ENCODE measurements at places on chromosomes 13 and 19.
A peak's percentile ranks its signal among the peaks of the same experiment; 100 is the strongest.

DNA sequence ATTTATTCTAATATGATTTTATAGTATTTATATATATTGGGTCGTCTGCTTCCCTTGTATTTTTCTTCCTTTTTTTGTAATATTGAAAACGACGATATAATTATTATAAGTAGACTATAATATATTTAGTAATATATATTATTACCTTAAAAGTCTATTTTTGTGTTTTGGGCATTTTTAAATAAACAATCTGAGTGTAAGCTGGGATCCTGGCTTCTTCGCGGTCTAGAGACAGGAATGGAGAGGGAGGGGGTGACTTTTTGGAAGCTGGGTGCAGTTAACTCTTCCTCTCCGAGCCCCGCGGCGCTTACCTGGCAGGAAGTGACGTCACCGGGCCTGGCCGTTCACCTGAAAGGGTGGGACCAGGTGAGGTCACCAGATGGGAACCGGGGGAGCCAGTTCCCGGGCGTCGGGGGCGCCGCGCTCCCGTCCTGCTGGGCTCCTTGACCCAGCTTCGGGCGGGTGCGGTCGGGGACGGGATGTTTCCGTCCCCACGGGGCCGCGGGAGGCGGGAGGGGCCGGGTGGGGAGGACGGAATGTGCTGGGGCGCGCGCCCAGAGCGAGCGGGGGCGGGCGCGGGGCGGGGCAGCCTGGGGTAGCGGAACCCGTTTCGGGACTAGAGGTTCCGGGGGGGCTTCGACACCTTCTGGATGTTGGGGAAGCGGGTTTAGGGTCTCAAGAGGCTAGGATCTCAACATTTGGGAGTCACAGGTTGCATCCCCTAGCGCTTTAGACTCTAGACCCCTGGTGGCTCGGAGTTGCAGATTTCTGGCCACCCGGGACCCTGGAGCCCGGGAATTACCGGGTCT, 2.8 kb downstream of the ZFP36 start:
- DNase-seq: peak; percentile 79

GRCh38 chr19:42204664-42205063, 12.8 kb downstream of the DEDD2 start:
- no peak for DNase-seq

DNA sequence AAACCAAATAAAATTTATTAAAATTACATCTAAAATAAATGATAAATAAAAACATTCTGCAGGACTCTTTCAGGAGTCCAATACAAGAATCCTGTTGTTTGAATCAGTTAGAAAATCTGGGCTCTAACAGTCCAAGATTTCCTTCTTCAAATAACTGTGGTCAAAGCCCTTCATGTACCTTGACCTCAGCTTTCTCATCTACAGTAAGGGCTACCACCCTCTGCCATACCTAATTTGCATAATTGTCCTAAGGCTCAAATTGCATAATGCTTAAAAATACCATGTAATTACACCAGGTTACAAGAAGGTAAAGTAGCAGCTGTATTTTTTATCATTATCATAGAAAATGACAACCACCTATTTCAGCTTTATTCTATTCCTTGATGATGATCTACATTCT, 54.3 kb downstream of the XPO4 start:
- DNase-seq: no peak

DNA sequence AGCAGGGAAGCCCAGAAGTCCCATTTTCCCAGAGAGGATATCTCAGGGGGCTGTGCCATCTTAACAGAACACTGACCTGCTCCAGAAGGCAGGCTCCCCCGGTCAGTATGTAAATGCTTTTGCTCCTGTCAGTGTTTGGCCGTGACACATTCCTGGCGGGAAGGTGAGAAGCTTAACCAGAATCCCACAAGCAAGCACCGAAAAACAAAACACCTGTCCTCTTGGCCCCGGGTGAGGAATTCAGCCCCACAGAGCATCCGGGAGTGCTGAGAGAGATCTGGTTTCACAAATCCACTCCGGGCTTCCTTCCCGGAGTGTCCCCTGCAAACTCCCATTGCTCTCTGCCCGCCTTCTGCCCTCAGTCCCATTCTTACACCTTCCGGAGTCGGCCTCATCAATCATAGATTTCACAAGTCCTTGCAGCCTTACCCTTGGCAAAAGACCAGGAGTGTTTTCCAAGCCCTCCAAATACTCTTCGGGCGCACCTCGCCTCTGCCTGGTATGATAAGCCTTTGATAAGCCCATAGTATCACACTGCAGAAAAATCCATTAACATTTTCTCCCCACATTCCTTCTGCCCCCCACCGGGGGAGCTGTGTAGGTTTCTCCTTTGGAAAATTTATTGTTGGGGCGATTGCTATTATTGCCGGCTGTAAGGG, 12.2 kb downstream of the TPM4 start:
- DNase-seq: no peak

GRCh38 chr13:98506322-98506721, 70.6 kb downstream of the STK24 start:
- no peak for DNase-seq

DNA sequence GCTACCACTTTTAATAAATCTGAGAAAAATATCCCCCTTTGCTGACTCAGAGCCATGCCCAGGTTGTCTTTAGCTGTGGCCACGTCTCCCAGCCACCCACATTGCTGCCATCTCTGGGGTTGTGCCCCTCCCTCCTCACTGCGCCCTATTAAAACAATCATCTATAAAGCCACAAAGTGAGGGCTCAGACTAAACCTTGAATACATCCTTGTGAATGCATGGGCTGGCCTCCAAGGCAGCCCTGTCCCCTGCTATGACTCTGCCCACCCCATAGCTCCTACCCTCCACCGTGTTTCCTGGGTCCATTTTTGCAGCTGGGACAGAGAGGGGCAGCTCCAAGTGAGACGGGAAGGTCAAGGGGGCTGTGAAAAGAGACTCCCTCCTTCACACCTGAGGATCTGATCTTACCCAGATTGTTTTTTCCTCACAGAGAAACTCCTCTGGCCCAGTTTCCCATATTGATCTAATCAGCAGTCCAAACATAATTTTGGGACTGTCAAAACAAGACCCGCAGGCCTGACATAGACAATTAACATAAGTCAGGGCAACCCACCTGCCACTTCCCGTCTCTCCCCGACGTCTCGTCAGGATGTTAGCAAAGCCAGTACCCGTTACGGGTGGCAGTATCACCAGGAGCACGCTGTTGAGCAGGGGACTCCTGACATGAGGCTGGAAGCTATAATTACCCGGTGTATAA, 199.0 kb downstream of the KATNAL1 start:
- no peak for DNase-seq

DNA sequence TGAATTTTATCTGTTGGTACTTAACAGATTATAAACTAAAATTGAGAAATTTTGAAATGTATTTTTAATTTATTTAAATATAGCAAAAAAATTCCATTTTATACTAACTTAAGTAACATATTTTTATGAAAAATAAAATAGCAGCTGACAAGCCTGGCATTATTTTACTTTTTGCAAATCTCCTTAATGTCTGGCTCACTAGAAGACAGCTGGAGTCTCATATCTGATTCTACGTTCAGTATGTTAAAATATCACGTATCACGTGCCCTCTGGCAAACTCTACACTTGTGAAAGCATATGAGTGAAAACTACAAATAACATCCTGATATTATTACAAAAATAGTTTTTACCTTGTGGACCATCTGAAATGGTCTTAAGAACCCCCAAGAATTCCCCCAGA, 513.2 kb upstream of the NBEA start:
- DNase-seq: no peak
